ENCODE measurements at places on chromosomes 3 and 15.

DNA sequence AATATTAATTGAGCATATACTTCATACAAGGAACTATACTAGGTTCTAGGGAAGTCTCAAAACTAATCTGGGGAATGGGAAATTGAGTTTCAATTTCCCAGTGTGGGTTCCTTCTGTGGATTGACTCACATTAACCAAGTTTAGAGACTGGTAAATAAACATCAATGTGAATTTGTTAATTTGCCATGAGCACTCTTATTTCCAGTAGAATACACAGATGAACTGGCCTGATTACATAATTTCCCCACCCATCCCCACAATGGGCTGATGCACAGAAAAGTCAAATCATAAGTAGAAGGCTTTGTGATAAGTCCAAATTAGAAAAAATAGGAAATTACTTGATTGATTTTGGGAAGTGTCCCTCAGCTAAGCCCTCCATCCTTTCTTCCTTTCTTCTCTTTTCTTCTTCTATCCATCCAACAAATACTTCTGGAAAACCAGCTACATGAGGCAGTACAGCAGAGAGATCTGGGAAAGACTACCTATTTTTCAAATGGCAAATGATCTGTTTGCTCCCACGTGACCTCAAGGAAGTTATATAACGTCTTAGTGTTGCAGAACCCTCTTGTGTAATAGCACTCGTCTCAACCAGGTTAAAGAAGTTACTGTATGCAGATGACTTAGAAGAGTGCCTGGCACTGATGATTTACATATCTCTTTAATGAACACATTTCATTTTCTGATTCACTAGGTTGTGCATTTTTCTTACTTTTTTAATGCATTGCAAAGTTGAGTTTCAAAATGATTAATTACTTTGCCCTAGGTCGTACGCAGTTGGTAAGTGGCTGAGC lies 312.3 kb downstream of the SV2B start:
- no peak for DNase-seq

DNA sequence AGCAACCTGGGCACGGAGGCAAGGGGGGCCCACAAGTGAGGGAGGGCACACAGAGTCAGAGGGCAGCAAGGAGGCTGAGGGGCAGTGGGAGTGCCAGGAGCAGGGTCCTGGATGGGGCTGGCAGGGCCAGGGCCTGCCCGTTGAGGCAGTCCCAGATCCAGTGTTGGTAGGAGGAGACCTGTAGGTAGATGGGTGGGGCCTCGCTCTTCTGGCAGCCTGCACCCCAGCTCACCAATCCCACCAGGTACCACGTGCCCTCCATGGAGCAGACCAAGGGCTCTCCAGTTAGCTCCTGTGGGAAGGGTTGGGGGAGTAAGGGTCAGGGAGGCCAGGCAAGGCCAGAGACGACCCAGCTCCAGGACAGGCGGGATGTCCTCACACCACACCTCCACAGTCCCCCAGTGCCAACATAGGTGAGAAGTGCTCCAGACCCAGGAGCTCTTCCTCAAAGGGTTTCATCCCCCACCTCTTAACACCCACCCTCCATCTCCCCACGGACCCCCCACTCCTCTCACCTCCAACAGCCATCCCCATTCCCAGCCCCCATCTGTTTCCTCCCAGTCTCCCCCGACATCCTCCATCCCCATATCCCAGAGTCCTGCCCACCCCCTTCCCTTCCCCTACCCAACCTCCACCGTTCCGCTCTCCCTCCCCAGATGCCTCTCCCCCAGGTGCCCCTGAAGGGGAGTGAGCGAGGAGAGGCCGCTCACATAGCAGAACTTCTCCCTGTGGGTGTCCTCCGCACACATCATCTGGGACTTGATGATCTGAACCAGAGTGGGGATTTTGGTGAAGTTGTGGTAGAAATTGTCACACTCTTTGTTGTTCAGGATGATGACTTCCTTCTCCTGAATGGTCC lies 5.2 kb downstream of the PRSS50 start:
- DNase-seq, result no peak

GRCh38 chr3:50371133-50371685 lies 11.9 kb upstream of the TMEM115 start:
- no peak for DNase-seq

DNA sequence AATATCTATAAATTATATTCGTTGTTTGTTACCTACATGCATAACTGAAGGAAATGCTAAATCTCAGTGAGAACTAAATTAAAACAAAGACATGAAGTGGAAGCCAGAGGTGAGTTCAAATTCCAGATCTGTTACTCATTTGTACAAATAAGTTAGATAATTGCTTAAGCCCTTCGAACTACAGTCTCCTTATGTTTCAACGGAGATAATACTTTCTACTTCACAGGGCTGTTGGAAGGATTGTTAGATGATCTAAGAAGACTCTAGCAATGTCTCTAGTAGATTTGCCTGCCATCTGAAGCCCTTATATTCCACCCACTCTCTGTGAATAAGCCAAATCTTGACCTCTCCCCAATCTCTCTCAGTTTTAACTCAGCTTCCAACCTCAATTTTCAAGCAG lies 125.8 kb downstream of the P2RY1 start:
- no peak for DNase-seq

DNA sequence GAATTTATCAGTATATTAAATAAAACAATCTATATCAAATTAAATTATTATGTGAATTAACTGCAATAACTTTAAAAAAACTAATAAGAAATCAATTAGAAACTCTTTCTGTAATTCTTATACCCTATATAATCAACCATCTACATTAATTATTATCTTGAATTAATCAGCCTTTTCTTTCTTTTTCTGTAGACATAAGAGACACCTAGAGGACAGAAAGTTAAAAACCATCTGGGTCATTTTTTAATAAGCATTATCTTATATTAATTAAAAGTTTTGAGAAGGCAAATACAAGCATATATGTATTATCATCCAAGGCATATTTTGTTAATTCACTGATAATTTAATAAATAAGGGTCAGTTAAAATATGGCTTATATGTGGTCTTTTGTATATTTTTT lies 24.2 kb upstream of the SLC25A26 start:
- DNase-seq, result no peak

- no peak for DNase-seq
These were observed 93.2 kb upstream of the LRIG1 start for GRCh38 chr3:66593978-66594377.

- DNase-seq, result no peak
These were observed 265.9 kb downstream of the CD47 start for GRCh38 chr3:107824822-107825371.

- DNase-seq, result no peak
These were observed 18.7 kb downstream of the OCA2 start for GRCh38 chr15:28080386-28080785.

GRCh38 chr3:146277953-146278631 lies 27.2 kb upstream of the PLSCR4 start:
- no peak for DNase-seq

DNA sequence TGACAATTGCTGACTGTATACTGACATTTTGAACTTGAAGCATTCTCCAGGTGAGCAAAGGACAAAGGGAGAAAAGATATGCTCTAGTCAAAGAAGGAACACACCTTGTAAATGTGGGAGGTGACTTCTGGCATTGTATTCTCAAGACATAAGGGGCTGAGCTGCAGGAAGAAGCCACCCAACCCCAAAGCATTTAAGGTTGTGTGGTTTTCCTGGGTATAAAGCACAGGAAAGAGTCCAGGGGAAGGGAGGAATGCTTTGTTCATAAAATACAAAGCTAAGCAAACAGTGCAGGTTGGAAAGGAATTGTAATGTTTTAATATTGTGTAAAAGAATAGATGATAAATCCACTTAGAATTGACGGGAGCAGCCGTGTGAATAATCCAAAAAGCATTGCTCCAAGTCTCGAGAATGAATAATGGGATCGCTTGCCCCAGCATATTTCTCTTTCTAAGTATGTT lies 102.4 kb upstream of the LRIG1 start:
- no peak for DNase-seq

DNA sequence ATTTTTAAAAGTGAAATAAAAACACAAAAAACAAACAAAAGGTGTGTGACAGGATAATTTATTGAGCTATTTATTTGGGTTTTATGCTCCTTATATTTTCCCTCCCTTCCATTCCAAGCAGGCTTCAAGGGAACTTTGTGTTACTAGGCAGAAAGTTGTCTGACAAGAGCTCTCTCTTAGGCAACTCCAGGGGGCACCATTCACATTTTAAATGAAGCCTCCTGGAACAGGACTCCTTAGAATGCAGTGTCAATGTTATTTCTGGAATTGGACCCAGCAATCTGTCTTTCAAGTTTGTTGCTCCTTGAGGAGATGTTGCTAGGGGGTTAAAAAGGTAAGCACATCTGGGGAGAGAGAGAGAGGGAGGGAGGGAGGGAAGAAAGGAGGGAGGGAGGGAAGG lies 5.4 kb upstream of the RFX7 start:
- no peak for DNase-seq

DNA sequence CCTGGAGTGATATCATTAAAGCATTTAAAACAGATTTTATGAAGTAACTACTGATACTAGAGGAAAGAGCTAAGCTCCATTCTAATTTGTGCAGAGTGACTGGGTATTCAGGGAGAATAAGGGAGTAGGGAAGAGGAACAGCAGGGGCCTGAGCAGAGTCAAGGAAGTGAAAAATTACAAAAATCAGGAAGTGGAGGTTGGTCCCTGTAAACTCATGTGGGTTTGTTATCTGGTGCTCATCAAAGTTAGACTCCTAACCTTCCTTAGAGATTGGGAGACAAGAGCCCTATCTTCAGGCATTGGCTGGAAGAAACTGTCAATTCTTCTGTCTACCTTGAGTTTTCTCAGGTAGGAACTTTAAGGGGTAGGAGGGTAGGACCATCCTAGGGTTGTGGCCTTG lies 82.5 kb downstream of the NEK11 start:
- no peak for DNase-seq

DNA sequence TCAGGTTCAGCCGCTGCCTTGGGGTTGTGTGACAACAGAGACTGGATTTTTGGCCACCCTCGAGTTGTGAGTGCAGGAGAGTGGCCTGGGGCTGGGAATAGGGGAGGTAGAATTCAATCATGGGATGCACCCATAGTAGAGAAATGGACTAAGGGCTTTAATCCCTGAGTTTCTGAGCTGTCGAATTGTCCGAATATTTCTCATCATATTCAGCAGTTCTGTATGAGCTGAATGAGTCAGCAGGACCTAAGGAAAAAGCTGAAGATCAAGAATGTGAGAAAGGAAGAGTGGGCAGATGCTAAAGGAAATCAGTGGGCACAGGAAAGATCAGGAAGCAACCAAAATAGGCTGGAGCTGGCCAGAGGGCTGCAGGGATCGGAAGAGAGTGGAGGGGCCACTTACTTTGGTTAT lies 44.4 kb upstream of the SACM1L start:
- no peak for DNase-seq

GRCh38 chr3:62361261-62361660 lies 12.1 kb downstream of the FEZF2 start:
- DNase-seq, result no peak

DNA sequence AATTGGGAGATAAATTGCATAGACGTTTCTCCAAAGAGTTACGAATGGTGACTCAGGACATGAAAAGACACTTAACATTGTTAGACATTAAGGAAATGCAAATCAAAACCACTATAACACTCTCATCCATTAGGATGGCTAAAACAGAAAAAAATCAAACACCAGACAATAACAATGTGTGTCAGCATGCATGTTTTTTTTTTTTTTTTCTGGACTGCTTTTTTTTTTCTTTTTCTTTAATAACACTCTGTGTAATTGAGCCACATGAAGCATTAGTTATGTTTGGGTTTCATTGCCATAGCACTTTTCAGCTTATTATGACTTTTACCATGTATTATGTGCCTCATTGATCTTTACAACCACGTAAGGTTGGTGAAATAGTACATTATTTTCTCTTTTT lies 95.0 kb downstream of the NFKBIZ start:
- no peak for DNase-seq

DNA sequence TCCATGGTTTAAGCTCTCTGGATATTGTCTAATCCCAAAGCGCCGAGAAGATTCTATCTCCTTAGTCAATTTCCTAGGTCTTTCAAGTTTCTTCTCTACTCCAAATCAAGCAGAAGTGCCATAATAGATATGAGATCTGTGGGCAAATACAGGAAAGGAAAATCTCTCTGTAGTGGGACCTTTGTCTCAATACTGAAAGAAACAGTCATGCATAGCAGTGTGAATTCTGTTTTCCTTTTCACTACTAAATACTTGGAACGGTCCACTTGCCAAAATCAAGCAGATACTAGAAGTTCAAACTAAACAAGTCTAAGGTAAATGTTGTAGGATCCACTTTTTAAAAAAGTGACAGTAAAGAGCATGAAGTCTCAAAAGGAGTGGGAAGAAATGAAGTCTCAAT lies 236.6 kb downstream of the ZMAT3 start:
- DNase-seq, result no peak

DNA sequence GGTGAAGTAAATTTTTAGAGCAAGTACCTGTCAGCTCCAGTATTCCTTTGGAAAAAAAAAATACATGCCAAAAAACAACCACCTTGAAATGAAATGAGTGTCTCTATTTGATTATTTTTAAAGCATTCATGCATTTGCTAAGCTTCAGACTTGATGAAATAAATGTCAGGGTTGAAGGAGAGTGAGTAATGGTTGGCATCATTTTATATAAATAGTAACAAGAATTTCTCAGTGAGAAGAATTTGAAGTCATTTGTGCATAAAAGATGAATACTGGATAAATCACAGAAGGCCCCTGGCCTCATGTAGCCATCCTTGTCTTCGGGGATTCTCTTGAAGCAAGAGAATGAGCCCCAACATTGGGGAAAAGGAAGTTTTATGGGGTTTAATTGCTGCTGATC lies 318.4 kb downstream of the LPP start:
- no peak for DNase-seq

GRCh38 chr15:59330649-59331048 lies 42.0 kb downstream of the MYO1E start:
- DNase-seq, result no peak

- DNase-seq, result no peak
These were observed 6.2 kb downstream of the ZNF609 start for GRCh38 chr15:64466408-64467141.

DNA sequence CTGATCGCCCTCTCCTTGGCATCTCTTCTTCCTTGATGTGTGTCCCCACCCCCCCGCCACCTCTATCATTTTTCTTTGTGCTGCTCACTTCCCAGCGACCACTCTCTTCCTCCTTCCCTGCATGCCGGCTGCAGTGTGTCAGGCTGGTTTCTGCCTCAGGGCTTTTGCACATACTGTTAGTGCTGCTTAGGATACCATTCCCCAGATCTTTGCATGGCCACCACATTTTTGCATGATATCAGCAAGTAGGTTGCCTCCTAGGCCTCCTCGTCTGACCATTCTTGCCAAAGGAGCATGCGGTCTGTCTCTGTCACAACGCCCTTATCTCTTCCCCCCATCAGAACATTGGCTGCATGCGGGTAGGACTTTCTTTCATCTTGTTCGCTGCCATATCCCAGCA lies 12.5 kb downstream of the FBLN2 start:
- no peak for DNase-seq

- DNase-seq, result no peak
These were observed 183.4 kb downstream of the ADAMTS17 start for GRCh38 chr15:100158356-100158755.

DNA sequence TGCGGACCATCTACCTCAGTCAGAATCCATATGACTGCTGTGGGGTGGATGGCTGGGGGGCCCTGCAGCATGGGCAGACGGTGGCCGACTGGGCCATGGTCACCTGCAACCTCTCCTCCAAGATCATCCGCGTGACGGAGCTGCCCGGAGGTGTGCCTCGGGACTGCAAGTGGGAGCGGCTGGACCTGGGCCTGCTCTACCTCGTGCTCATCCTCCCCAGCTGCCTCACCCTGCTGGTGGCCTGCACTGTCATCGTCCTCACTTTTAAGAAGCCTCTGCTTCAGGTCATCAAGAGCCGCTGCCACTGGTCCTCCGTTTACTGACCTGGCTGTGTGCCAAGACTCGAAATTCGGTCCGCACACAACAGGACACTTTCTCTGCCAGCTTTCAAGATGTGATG lies 21.9 kb downstream of the NRROS start:
- DNase-seq, result no peak

GRCh38 chr3:132629928-132630327 lies 29.7 kb downstream of the ACAD11 start:
- DNase-seq, result no peak

Data from stimulated activated CD4-positive, alpha-beta T cell treated with anti-CD3 and anti-CD28 coated beads, Interleukin-12 subunit alpha, Interleukin-12 subunit beta, amount 100 ng/mL, for 24 hours (primary cell).